Right kidney (tissue), 9 donors: ENCODE measurements at places on chromosomes 2 and 18.

DNA sequence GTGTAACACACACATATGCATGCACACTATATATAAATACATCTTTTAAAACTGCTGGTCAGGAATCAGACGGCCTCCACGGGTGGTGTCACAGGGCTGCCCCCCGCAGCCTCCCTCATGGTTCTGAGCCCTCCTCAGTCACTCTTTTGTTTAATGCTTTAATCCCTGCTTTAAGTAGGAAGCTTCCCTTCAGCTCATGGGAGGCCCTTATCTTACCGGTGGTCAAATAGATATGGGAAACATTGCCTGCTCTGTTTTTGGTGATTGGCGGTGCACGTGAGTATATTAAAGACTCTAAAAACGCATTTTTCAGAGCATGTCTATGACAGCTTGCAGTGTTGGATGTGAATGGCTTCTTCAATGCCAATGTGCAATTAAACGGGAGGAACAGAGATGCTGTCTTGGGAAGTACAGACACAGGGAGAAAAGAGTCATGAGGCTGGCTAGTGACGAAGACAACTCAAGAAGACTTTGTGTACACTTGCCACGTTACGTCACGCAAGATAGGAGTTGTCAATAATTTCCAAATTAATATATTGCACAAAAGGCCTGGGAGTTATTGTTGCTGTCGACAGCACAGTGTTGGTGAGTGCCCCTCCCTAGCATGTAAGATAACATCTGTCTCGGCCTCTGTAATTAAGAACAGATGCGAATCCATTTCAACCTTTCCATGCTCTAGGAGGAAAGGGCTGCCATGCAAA is 23.3 kb downstream of the GNLY start:
- no peak for DNase-seq

DNA sequence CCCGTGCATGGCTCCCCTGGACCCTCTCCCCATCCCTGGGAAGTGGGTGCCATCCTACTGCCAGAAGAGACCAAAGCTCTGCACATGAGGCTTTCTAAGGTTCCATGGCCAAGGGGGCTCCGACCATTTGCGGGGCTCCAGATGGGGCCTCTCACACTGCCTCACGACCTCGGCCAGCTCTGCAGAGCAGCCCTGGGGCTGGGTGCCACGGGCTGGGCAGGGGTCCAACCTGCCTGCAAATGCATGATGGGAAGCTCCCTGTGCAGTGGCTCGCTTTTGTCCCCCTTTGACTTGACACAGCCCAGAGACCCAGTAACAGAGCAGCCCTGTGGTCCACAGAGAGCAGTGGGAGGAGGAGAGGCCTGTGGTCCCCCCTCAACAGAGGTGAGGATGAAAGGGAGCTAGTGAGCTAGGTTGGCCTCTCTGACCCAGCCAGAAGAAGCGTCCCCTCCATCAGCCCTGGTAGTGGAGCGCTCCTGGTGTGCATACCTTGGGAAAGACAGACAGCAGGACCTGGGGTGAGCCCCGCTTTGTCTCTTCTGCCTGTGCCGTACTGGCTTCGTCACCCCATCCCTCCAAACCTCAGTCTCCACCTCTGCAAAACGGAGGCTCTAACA is 174.1 kb downstream of the DDX1 start:
- DNase-seq = no peak

DNA sequence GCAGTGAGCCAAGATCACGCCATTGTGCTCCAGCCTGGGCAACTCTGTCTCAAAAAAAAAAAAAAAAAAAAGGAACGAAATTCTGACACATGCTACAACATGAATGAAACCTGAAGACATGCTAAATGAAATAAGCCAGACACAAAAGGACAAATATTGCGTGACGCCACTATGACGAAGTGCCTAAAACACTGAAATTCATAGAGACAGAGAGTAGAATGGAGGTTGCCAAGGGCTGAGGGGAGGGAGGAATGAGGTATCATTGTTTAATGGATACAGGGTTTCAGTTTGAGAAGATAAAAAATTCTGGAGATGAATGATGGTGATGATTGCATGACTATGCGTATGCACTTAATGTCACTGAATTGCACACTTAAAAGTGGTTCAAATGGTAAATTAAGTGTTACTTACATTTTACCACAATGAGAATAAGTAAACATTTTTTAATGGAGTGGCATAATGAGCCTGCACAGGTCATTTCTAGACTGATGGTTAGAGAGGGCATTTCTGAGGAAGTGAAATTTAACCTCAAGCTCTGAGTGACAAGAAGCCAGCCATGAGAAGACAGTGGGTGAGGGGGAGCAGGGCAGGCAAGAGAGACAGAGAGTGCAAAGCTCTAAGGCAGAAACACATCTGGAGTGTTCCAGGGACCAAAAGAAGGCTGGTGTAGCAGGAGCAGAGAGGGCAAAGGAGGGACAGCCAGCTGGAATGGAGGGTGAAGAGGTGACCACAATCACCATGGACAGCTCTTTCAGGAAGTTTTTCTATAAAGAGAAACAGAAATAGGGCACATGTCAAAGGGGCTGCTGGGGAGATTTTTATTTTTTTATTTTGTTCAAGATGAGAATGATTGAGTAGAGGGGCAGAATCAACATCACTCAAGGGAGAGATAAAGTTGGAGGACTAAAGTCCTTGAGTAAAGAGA is 20.6 kb upstream of the EXOC6B start:
- DNase-seq = no peak

DNA sequence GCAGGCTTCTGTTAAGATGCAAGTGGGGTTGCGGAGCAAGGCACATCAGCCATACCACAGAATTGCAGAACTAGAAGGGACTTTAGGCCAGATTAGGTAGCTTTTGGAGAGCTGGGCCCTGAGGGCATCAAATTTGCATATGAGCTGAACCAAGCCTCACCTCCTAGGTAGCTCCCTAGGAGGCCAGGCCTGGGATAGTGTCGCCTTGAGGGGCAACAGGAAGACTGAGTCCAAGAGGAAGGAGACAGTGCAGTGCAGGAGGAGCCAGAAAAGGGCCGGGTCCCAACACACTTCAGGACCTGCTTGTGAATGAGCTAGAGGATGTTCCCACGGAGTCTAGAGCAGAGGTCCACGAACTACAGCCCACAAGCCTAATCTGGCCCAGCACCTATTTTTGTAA is 98.7 kb downstream of the MAPK4 start:
- DNase-seq = no peak

DNA sequence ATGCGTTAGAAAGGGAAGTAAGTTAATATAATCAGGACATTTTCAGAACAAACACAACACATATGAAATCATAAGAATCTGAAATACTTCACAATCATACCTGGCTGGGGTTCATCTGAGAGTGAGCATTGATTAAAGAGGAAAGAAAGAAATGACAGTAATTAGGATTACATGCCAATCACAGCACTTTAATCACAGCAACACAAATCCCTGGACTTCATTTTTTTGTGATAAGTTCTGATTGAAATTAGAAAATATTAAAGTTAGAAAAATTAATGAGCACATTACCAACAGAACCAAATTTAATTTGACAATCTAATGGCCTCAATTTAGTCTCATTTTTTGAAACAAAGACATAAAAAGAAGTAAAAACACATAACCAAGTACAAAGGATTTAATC is 121.9 kb downstream of the LRP2 start:
- DNase-seq = no peak

DNA sequence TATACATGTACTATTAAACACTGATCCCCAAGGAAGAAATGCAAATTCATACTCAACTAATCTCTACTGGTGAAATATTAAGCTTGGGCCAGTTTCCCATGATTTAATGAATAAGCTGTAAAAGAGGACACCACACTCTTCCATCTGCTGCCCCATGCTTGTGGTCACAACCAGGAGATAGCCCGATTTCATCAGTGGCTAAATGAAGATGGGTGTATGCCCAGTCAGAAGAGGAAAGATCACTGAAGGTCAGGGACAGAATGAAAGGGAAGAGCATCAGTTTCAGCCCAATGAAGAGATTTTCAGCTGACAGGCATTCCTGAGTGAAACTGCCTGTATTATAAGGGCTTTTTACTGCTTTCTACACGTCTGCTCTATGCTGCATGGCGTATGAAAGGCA is 103.5 kb downstream of the KCNS3 start:
- no peak for DNase-seq

DNA sequence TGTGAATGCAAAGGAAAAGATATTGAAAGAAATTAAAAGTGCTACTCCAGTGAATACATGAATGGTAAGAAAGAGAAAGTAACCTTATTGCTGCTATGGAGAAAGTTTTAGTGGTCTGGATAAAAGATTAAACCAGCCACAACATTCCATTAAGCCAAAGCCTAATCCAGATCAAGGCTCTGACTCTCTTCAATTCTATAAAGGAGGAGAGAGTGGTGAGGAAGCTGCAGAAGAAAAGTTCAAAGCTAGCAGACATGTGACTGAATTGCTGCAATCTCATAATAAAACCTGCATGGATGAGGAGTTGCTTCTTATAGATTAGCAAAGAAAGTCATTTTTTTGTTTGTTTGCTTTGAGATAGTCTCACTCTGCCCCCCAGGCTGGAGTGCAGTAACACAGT is 130.2 kb downstream of the DNAH6 start:
- DNase-seq = no peak

DNA sequence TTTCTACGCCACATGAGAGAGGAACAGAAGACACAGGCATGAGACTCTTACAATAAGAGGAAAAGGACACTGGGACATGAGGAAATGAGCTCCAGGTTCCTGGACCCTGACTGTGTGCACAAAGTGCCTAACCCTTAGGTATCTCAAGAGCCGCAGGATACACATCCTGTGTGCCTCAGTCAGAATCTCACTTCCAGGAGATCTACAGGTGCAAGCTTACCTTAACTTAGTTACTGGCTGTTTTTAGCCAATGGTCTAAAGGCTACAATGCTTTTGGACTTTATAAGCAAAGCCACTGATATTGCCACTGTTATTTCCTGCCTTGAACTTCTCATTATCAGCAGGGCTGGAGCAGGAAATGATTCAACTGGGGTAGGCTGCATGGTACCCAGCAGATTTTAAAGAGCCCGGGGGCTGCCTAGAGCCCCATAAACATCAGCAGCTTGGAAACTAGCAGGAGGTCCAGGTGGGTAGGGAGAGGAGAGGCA is 254.4 kb downstream of the ZNF521 start:
- DNase-seq = no peak

DNA sequence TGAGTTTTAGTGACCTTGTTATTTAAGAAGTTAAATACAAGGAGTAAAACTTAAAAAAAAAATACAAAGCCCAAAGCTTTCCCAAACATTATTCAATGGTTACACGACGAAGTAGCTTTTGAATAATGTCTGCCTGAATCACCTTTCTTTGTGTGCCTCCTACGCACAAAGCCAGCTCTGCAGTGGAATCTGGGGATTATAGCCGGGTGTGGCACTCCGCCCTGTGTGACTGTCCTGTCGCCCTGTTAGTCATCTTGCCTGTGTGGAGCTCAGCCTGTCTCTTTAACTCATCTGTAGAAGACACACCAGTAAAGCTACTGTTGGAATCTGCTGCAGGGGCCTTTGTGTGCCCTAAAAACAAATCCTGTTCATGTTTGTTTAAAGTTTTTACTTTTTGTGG is 79.4 kb upstream of the TCF7L1 start:
- no peak for DNase-seq

DNA sequence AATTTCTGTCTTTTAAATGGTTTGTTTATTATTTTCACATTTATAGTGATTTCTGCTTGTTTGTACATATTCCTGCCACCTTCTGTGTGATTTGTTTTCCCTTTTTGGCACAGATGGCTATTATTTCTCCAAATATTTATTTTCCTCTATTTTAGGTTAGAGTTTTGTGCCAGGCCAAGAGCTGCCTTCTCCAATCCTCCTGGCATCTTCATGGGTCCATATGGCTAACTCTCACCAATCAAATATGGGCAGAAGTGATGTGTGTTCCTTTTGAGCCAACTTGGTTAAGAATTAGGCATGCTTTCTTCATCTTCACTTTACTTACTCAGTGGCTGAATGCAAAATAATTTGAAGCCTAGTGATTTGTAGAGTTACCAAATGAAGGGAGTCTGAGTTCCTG is 697.1 kb upstream of the CELF4 start:
- DNase-seq = no peak

DNA sequence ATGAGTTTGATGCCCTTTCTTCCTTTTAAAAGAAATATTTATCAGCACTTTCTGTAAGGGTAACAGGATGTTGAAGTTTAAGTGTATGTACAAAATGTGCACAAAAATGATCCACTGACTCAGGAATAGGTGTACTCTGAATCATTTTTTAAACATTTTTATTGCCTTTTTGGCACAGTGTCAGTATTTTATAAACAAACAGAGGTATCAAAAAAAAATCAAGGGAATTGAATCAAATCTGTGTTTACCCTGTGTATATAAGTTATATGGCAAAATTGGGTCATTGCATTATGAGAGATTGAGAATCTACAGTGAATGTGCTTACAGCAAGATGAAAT is 513.9 kb upstream of the NETO1 start:
- no peak for DNase-seq

DNA sequence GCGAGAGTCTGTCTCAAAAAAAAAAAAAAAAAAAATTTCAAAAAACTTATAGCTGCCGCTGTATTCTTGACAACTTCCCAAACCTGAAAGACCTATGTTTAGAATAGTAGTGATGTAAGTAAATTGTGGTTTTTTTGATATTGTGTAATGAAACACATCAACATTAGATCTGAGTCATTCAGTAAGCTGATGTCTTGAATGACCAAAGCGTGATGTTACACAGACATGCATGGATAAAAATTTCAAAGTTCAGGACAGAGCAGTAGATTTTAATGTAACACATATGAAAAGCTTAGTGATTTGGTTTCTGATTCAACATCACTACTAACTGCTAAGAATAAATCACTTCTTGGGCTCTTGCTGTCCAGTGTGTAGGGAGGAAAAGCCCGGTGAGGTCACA is 69.3 kb upstream of the MEX3C start:
- DNase-seq = no peak

DNA sequence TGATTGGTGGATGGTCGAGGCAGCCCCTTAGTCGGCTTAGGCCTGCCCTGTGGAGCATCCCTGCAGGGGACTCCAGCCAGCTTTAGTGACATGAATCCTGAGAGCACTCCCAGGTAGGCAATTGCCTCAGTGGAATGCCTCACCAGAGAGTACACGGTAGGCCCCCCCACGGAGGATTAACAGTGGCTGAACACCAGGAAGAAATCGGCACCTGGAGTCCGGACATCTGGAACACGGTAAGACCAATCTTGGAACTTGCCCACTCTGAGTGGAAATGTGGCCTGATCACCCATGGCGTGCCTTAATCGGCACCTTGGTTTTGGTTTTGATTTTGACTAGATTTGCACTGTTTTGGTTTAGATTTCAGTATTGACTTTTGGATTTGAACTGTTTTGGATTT is 326.2 kb upstream of the NCKAP5 start:
- DNase-seq = no peak

DNA sequence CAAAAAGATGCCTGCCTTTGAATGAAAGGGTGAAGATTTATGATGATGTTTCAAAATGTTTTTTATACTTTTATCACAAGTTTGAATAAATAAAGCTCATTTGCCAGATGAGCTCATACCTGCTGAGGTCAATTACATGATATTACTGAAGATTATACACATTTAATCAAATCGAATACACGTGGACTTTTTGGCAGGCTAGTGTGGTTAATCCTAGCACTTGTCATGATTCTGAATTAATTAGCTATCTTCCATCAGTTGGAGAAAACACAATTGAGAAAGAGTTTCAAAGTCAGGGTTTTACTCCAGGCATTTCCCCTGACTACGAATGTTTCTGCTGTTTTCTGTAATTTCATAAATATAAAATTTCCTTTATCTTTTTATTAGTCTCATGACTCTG is 54.4 kb downstream of the LRPPRC start:
- no peak for DNase-seq
